ENCODE measurements at places on chromosomes 5 and 9. TPM values are rescaled to one million over a fixed set of nuclear protein-coding genes. Genes with fewer than 3 reads are reported as not detected.

GRCh38 chr5:81837667-81838306 is 86.9 kb upstream of the SSBP2 start:
- no peak for DNase-seq

DNA sequence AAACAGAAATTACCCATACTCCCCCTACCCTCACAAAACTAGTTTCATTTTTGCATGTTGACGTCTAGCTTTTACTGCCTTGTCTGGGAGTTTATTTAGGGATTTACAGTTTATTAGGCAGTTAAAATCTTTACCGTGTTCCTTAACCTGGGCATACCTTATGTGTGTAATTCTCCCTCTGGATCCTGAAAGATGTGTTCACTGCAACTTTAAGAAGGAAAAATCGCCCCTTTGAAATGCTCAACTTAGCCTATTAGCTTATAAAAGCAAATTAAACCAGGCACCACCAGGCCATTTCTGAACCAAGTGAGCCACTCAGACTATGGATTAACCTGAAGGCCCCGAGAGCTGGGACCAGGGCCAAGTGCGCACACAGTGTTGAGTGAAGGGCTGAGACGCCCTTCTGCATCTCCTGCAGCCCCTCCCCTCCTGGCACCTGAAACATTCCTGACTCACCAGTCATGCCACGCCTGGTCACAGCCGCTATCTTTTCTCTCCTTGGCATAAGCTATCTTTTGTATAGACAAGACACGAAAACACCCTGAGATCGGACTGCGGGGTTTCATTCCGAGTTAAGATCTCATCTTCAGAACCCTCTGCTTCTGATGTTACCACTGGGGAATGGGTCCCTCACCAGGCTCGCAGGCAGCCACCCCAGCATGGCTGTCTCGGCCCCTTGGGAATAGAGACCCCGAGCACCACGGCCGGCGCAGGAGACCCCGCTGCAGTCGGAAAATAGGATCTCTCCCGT is 111.9 kb downstream of the ROR2 start:
- DNase-seq, result peak; percentile 78

- DNase-seq, result peak; percentile 17
These were observed 27.1 kb downstream of the RASGRF2 start for GRCh38 chr5:80987078-80987766.

GRCh38 chr5:62577488-62577887 is 1.1 kb upstream of the LRRC70 start:
- no peak for DNase-seq

- DNase-seq, result no peak
These were observed 45.3 kb downstream of the FBXW11 start for GRCh38 chr5:171961117-171961516.

GRCh38 chr5:139396691-139397090 is 1.8 kb upstream of the PROB1 start:
- DNase-seq, result no peak

DNA sequence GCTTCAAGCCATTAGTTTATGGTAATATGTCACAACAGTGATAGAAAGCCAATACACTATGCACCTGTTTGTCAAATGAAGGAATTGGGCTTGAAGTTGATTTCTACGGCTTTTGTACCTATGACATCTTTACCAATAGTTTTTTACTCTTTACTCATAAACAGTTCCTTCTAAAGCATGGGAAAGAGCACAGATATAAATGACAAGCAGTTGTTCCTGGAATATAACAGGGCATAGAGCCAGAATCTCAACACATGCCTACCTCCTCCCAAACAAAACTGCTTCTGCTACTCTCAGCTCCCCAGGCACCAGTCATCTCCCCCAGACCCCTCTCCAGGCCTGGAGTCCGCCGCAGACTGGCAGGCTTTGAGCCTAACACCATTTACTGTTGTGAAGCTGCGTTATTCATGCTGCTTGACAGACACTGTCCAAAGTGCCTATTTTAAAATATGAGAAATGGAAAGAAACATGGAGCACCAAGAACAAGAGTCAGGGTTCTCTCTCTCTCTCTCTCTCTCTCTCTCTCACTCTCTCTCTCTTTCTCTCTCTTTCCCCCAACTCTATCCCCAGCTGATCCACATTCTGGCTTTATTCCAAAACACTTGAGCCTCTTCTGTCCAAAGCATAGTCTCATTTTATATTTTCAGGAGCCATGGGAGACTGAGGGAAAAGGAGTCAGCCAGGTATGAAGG is 111.6 kb downstream of the ADRB2 start:
- no peak for DNase-seq

DNA sequence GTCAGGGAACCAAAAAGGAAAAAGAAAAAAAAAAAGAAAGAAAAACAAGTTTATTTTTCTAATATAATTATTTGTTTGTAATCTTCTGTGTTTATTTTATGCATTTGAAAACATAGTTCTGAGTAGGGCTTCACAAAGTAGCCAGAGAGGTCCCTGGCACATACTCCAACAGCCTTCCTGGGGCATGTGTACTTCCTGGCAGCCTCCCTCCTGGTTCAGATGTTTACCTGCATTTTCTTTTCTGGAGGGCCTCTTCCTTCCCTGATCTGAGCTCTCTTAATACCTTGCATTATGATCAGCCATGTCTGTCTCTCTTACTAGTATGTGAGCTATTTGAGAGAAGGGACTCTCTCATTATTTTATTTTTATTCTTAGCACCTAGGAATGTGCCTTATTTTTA is 361.8 kb downstream of the KDM4C start:
- DNase-seq, result no peak

- DNase-seq, result no peak
These were observed 411.2 kb upstream of the SLC30A5 start for GRCh38 chr5:68682400-68683160.

GRCh38 chr9:107711542-107711941 is 222.0 kb upstream of the KLF4 start:
- peak; percentile 87 for DNase-seq

DNA sequence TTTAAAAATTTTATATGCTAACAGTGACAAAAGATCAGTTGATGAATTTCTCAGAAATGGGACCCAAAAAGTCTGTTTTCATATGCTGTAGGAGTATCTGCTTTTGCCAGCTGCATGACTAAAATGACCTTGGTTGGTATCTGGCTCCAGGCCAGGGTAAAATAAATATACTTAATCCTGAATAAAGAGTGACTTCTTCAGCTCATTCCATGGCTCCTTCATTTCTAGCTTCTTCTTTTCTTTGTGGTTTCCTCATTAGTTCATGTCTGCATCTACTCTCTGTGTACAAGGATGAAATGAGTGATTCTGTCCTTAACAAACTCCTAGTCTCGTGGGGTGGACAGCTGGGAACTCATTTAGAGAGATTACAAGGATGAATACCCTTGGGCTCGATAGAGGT is 36.0 kb downstream of the RCL1 start:
- peak; percentile 65 for DNase-seq

- peak; percentile 39 for DNase-seq
These were observed 10.8 kb downstream of the TNFSF8 start for GRCh38 chr9:114919611-114920010.

- DNase-seq, result no peak
These were observed 63.5 kb downstream of the PTPDC1 start for GRCh38 chr9:94147776-94148175.

DNA sequence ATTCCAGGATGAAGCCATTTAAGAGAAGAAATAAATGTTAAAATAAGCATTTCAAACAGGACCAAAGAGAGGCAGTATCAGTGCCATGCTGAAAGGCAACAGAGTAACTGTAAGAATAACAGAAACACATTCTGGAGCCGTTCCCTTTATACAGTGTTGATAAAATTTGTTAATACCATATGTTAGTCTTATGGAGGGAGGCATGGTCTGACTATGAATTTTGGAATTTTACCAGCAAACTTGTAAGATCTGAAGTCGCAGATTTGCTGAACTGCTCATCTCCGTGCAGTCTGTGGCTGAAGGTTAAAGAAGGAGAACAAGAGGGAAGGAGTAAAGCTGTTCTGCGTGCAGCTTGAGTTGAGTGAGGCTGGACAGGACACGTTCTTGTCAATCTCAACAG is 508.4 kb downstream of the NFIB start:
- DNase-seq, result no peak

DNA sequence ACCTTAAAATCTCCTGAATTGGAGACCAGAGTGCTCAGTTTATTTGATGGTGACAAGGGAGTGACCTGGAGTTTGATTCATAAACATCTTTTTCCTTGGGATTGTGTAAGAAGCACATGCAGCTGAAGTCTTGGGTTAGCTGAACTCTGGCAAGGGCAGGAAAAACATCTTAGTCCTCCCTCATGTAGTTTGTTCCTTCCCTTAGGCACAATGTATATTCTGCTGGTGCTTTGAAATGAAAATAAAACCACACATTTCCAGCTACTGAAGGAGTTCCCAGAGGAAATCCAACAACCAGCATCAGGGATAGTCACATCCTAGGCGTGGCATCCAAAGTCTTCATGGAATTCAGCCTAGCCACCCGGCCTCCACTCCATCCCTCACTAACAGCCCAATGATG is 95.2 kb upstream of the PAPPA start:
- no peak for DNase-seq

DNA sequence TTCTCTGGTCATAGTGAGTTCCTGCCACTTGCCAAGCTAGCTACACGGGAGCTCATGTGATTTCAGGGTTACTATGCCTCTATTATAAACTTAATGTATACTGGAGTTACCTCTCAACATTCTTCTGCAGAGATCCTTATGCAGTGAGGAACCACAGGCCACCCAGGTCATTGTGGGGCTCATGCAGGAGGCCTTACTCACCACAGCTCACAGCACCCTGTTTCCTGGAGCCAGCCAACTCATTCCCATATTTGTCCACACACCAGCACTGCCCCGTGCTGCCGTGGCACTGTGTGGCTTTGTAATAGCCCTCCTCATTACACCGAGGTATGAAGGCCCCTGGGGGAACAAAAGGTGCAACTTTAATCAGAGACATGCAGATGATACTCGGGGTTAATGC is 520.0 kb downstream of the SPOCK1 start:
- no peak for DNase-seq

GRCh38 chr9:136713550-136713949 is 1.2 kb downstream of the DIPK1B start:
- DNase-seq, result no peak

GRCh38 chr5:149049371-149049781 is 13.5 kb downstream of the SH3TC2 start:
- no peak for DNase-seq

DNA sequence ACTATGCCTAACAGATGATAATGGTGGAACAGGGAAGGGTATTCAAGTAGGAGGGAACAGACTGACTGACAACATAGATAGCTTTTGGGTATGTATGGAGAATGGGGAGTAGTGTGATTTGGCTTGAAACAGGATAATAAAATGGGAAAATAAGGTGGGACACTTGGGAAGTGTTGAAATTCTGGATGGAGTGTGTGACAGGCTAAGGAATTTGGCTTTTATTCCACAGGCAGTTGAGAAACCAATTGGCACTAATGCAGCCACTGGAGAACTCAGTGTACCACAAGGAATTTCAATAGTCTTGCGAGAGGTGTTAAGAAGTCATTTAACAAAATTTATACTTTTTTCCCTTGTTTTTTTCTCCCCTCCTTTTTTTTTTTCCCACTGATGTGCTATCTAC is 153.5 kb upstream of the ELAVL2 start:
- DNase-seq, result no peak

DNA sequence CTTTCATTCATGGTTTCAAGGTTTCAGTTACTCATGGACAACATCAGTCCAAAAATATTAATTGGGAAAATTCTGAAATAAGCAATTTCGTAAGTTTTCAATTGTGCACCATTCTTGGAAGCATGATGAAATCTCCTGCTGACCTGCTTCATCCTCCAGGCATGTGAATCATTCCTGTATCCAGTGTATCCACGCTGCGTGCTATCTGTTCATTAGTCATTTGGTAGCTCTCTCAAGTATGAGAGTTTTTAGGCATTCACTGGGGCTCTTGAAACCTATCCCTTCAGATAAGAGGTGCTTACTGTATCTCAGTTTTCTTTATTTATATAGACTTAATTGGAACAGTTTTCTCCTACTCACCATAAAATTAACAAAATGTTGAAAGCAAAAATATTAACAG is 293.0 kb downstream of the CDH12 start:
- peak; percentile 82 for DNase-seq

- DNase-seq, result no peak
These were observed 2.5 kb downstream of the FEM1C start for GRCh38 chr5:115542086-115542485.

DNA sequence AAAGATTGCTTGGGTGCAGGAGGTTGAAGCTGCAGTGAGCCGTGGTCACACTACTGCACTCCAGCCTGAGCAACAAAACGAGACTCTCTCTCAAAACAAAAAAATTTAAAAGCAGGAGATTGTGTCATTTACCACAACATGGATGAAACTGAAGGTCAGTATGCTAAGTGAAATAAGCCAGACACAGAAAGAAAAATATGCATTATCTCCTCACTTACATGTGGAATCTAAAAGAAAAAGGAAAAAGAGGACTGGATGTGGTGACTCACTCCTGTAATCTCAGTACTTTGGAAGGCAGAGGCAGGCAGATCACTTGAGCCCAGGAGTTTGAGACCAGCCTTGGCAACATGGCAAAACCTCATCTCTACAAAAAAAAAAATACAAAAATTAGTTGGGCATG is 146.8 kb upstream of the DAPK1 start:
- DNase-seq, result peak; percentile 77

DNA sequence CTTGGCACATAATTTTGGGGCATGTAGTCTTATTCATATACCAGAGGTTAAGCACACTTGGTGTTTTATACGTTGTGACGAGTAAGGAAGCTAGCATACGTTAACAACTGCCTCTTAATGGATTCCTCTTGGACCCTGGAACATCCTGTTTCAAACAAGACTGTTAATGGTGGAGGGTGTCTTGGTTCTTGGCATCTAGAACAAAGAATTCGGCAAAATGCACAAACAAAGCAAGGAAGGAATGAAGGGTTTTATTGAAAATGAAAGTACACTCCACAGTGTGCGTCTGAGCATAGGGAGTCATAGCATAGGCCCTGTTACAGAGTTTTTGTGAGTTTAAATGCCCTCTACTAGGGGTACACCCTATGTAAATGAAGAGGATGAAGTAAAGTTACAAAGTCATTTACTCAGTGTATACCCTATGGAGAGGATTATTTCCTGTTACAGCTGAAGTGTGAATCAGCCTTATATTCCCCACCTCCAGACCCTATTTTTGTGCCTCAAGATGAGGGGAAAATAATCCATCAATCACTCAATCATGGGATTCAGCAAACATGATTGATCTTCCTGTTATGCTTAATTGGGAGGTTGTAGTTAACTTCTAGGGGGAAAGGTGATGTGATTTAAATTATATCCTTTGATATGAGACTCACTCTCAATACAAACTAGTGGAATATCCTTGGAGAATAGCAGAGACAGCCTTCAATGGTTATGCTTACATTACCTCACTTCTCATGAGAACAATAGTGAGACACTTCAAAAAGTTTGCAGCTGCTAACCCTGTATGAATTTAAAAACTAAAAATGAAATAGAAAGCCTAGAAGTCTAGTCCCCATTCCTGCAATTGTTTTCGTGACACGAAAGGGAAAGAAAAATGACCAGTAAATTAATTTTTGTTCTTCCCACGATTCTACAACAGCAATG is 84.9 kb upstream of the MYO10 start:
- DNase-seq, result no peak

The GFI1B gene
- not detected for total RNA-seq

The CDC20B gene
- total RNA-seq, result not detected

The RBM27 gene
- total RNA-seq, result 20.3 TPM

The LEAP2 gene
- total RNA-seq, result 0.33 TPM

The C1QTNF3 gene
- total RNA-seq, result 1.2 TPM

The BRD8 gene
- total RNA-seq, result 38.5 TPM

The RMND5B gene
- 22.3 TPM for total RNA-seq

The ST8SIA4 gene
- 0.26 TPM for total RNA-seq

Data from fibroblast of lung (primary cell).